ENCODE measurements at places on chromosomes 4 and X. TPM values are rescaled to one million over a fixed set of nuclear protein-coding genes. Genes with fewer than 3 reads are reported as not detected.

Gene TBX22
- not detected for total RNA-seq

Gene UGT2B10
- total RNA-seq, result not detected

Gene MAGEA12
- not detected for total RNA-seq

DNA sequence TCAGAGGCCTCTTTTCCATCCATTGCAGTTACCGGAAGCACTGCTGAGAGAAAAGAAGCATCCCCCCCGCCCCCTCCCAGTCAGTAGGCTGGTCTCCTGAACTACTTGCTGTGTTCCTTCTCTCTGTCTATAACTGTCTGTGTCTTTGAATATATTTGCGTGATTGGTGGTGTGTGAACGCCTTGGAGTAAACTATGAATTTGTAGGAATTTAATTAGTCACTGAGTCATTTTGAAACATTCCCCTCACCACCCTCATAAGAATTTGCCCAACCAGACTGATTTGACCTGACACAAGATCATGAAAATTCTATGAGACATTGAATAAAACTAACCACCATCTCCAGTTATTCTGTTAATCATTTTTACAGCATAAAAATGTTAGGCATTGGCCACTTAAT, 6.7 kb upstream of the NXF3 start:
- no peak for ATAC-seq

- ATAC-seq, result no peak
Observed at GRCh38 chrX:40987413-40987812, 97.8 kb upstream of the USP9X start.

Gene CNKSR2
- total RNA-seq, result 26.5 TPM

DNA sequence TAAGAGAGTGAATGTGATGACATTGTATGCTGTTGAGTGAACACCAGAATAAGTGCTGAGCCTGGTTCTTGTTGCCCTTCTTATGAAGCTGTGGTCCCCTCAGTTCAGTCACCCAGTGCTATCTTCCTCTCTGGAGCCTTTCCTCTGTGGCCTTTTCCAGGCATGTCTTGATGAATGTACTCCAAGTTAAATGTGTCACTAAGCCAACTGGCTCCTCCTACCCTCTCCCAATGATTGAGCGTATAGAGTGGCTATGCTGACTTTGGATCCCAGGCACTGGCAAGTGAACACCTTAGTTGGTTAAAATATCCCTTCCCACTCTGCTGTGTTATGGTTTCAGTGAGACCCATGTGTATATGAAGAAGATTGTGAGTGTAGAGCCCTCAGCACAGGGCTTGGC, 134.1 kb upstream of the MAMLD1 start:
- ATAC-seq, result no peak

GRCh38 chr4:59553721-59554091, 1646.4 kb upstream of the ADGRL3 start:
- ATAC-seq, result no peak

GRCh38 chr4:61853041-61853440, 652.9 kb downstream of the ADGRL3 start:
- ATAC-seq, result no peak

DNA sequence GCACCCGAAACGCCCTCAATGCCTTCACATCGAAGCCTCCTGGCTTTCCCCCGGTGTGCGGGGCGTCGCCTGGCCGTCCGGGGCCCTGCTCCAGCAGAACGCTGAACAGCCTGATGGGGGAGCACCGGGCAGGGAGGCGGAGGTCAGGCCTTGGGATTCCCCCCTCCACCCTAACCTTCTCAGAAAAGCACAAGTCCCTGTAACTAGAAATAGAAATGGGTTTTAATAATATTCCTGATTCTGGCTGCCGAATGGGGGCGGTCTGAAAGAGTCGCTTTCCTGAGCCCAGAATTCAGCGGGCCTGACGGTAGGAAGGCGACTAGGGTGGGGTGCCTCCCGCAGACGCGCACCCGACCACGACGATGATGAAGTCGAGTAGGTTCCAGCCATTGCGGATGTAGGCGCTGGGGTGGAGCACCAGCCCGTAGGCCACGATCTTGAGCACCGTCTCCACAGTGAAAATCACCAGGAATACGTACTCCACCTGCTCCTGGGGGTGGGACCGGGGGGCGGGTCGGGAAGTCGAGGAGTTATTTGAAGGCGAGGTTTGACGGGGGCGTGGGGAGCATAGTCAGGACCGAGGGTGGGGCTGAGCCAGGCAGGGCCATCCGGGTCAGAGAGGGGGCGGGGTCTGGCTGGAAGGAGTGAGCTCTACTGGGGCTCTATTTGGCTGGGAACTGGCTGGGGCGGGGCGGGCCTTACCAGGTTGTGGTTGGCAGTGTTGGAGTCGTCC, 2.5 kb downstream of the CACNA1F start:
- peak; percentile 50 for ATAC-seq

Gene ZFX
- total RNA-seq, result 59.6 TPM

Gene OTUD6A
- not detected for total RNA-seq

DNA sequence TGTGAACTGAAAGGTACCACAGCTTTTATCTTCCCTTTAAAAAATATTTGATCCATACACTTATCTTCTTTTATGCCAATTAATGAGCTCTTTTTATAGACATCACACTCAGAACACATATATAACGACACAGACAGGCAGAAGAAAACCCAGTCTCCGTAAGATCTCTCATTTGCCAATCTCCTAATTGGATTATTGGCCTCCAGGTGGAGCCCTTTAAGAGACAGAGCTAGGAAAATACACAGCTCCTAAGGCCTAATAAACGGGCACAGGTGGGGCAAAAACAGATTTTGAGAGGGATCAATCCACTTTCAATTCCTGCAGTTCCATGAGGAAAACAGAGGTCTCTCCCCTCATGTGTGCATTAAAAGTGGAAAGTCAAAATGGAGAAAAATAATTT, 1495.4 kb downstream of the RPA4 start:
- ATAC-seq, result no peak

- no peak for ATAC-seq
Observed at GRCh38 chrX:125203365-125203736, 116.3 kb upstream of the TEX13C start.

Gene SSX2B
- total RNA-seq, result not detected

Gene MAGT1
- total RNA-seq, result 36.6 TPM

- no peak for ATAC-seq
Observed at GRCh38 chr4:33104273-33104672, 2384.1 kb downstream of the PCDH7 start.

Gene COL25A1
- total RNA-seq, result 0.62 TPM

Gene USP26
- total RNA-seq, result not detected

Gene TNIP3
- not detected for total RNA-seq

DNA sequence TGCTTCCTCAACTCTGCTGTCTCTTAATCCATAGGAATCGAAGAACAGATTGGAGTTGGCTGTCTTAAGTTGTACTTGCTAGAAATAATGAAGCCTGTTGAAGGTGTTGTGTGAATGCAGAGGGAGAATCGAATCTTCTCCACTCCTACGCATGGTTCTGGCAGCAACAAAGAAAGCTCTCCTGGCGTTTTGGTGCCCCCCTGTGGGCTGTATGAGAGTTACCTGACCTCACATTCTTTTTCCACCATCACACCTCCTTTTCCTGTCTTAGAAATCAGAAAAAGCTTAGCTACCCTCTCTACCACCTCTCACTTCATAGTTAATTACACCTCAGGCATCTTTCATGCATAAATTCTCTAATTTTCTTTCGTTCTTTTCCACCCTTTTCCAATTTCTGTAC, 16.3 kb downstream of the KLF8 start:
- peak; percentile 71 for ATAC-seq

Gene FREM3
- total RNA-seq, result not detected

- no peak for ATAC-seq
Observed at GRCh38 chr4:16443504-16444088, 217.3 kb upstream of the TAPT1 start.

DNA sequence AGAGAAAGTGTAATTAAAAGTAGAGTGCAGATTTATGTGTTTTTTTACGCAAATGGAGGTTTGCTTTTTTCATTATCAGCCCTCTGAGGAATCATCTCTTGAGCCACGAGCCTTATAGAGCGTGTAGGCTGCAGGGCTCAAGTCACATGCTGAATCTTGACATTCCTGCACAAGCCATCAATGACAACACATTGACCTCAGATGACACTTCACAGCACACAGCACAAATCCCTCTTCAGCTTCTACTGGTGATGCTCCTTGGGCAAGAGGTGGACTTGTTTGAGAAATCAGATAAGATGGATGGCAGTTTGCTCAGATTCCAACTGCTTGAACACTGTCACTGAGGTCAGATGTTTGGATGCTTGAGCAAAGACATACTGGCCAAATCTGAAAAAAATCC, 250.6 kb downstream of the SNCA start:
- no peak for ATAC-seq

Data from gastroesophageal sphincter (tissue), 4 donors.